ENCODE measurements at places on chromosomes 11 and 22. TPM values are rescaled to one million over a fixed set of nuclear protein-coding genes. Genes with fewer than 3 reads are reported as not detected.

GRCh38 chr22:31637447-31637890, 24.5 kb downstream of the PISD start:
- H3K36me3 ChIP-seq = no peaks in the 10 kb centered on the region
- peaks cover 38% of the 10 kb centered on the region for H3K4me1 ChIP-seq
- no peak overlapping the region for H3K4me3 ChIP-seq
- DNase-seq = no peak
- no peaks in the 10 kb centered on the region for H3K27me3 ChIP-seq
- no peak overlapping the region for H3K27ac ChIP-seq

DNA sequence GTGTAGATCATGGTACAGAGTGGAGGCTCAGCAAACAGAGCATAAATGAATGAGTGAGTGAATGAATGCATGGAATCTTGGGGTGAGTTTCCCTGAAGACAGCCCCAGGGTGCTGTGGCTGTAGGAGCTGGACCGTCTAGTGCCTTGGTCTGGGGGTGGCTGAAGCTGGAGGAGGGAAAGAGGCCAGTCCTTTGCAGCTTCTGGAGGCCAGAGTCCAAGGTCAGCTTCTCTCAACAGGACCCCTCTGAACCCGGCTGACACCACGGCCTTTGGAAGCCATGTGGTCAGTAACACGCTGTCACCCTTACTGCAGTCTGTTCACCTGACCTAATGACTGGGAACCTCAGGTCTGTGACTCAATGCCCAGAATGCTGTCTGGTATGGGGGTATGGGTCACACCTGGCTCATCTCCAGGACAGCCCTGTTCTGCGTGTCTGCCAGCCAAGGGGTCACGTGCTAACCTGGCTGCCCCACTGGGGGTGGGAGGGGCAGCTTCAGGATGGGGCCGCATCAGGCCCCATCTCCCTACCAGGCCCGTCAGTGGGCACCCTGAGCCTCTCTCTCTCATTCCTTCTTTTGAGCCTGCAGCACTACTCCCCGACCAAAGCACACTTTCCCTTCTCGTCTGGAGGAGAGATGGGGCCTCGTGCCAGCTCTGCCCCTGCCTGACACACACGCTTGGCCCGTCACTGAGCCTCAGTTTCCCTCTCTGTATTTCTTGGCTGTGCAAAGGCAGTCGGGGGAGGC, 24.1 kb upstream of the CHKA start:
- H3K27ac ChIP-seq = no peak overlapping the region
- peaks cover 31% of the 10 kb centered on the region for H3K27me3 ChIP-seq
- no peak overlapping the region for H3K4me3 ChIP-seq
- DNase-seq = no peak
- peaks cover 3% of the 10 kb centered on the region for H3K4me1 ChIP-seq
- no peaks in the 10 kb centered on the region for H3K36me3 ChIP-seq

- no peak for DNase-seq
- H3K27me3 ChIP-seq = no peaks in the 10 kb centered on the region
- peak overlapping the region; percentile 78 for H3K27ac ChIP-seq
These were observed 86.3 kb downstream of the ETS1 start for GRCh38 chr11:128501008-128501407.

GRCh38 chr11:60251485-60252212, 8.7 kb upstream of the MS4A4E start:
- H3K36me3 ChIP-seq = no peaks in the 10 kb centered on the region
- no peaks in the 10 kb centered on the region for H3K4me1 ChIP-seq
- H3K27me3 ChIP-seq = peaks cover 16% of the 10 kb centered on the region
- no peak for DNase-seq
- no peak overlapping the region for H3K4me3 ChIP-seq

GRCh38 chr11:15112131-15112541, 2.6 kb upstream of the INSC start:
- DNase-seq = no peak
- peaks cover 17% of the 10 kb centered on the region for H3K4me1 ChIP-seq
- no peaks in the 10 kb centered on the region for H3K27me3 ChIP-seq
- no peak overlapping the region for H3K4me3 ChIP-seq
- H3K36me3 ChIP-seq = no peaks in the 10 kb centered on the region

DNA sequence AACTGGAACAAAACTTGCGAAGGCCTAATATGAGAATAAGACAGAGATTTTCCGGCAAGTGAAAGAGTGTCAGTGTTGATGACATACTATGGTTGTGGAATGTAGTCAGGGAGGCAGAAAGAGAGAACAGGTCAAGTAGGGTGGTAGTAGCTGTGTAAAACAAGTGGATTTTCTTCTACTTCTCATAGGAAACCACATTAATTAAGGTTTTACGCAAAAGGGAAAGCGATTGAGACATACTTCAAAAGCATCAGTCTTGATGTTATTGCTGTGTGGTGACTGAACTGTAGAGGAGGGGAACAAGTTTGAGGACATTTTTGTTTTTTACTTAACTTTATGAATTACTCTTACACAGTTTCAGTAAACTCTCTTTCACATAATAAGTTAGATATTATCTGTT, 186.0 kb upstream of the CNTN5 start:
- no peaks in the 10 kb centered on the region for H3K27me3 ChIP-seq
- no peaks in the 10 kb centered on the region for H3K36me3 ChIP-seq
- H3K4me1 ChIP-seq = no peaks in the 10 kb centered on the region
- H3K27ac ChIP-seq = no peak overlapping the region
- DNase-seq = no peak
- no peak overlapping the region for H3K4me3 ChIP-seq

DNA sequence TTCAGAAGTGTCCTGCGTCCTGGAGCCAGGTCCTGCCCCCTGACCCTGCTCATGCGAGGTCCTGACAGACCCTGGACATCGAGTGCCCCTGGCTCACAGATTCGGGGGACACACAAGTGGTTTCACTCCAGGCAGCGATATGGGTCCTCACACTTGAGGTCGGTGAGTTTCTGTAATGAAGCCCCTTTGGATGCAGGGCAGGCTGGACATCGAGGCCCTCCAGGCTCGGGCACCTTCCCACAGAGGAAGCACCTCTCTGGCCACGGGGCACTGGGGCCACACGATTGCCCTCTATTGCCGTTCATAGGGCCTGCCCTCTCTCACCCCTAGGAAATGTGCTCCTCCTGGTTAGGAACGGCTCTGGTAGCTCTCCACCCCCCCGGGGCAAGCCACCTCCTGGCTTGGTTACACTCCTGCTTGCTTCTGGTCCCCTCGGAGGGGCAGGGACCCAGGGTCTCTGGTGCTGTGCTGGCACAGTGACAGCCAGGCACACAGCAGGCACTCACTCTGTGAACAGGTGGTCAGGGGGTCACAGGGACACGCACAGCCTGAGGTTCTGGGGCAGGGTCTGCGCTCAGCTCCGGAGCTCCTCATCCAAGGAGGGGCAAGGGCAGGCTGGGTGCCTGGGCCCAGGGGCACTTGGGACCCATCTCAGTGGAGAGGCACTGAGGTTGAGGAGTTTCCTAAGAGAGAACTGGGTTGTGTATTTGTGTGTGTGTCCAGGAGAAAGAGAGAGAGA, 907.7 kb downstream of the BRD1 start:
- H3K27me3 ChIP-seq = peaks cover 49% of the 10 kb centered on the region
- H3K27ac ChIP-seq = no peak overlapping the region
- no peaks in the 10 kb centered on the region for H3K36me3 ChIP-seq
- no peak overlapping the region for H3K4me3 ChIP-seq
- no peak for DNase-seq

The RIC3 gene
- 47.5 TPM for total RNA-seq

The EML3 gene
- 190 TPM for total RNA-seq

The UBQLN3 gene
- total RNA-seq = 0.25 TPM

The P2RY2 gene
- 0.12 TPM for total RNA-seq

The CRYAB gene
- total RNA-seq = not detected

The UBQLNL gene
- total RNA-seq = 1.0 TPM

The POU2F3 gene
- not detected for total RNA-seq

The ADORA2A gene
- total RNA-seq = 30.1 TPM

Measured in T-cell (primary cell).